ENCODE measurements at places on chromosomes 2 and 18.

DNA sequence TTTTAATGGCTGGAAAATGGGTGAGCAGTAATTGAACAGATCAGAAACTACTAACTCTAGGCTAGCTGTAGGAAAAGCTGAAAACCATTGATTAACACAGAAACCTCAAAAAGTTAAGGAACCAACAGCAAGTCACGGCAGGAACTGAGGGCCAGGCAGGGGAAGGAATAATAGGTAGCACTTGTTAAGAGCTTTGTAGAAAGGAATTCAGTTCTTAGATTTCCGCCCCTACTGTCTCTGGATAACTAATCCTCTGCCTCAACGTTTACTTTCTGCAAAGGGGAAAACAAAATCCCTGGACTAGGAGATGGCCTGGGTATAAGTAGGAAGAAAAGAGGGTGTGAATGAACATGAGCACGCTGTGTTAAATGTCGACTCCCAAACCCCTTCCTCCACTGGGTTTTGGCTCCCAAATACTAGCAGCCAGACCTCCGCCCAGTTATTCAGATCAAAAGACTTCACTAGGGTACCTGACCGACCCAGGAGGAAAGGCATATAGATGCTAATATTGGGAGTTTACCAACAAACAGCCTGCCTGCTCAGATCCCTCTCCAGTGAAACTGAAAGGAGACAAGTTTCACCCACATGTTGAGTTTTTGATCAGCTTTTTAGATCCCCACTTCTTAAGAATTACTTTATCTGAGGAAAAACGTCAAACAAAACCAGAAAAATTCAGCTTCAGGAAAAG lies 12.4 kb downstream of the SMAD2 start:
- no peak for DNase-seq

DNA sequence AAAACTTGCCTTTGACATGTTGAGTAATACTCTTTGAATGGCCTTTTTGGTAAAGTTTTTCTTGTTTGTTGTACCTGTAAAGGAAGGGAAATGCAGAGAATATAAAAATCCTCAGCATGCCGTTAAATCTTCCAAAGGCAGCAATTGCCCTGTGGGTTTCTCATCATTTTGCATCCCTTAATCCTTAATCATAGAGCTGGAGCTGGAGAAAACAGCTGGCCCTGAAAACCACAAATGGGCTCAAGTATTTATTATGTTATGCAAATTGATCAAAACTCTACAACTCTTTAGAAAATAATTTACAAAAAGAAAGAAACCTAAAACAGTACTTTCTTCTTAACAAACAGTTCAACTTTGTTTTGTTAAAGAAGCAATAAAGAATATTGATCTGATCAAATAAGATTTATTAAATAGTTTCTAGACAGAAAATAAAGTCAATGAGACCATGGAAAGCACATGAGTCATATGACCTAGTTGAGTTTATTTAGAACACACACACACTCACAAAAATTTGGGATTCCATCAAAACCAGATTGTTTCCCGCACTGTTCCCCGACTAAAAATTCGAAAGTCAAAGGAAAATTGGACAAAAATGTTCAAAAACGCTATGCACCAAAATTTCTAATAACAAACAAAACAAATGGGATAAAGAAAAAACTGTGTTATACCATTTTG lies 309.0 kb downstream of the GULP1 start:
- DNase-seq: no peak

- no peak for DNase-seq
Measured at GRCh38 chr2:68719912-68720311, 14.7 kb upstream of the ARHGAP25 start.

DNA sequence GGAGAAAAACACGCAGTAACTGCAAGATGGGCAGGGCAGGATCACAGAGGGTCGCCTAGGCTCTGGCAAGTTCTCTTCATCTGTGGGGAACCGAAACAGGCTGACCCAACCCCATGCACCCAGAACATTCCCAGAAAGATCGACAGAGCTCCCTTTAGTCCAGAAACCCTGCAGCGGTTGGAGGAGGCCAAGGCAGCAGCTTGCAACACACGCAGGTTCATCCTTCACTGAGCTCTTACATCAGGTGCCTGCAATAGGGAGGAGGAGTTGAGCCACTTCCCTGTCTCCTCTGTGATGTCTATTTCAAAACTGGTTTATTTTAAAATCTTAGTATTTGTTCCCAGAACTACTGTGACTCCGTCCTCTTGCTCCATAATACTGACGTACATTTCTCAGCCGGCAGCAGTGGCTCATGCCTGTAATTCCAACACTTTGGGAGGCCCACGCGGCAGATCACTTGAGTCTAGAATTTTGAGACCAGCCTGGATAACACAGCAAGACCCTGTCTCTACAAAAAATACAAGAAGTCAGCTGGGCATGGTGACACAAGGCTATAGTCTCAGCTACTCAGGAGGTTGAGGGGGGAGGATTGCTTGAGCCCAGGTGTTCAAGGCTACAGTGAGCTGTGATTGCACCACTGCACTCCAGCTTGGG lies 11.5 kb upstream of the SLC11A1 start:
- no peak for DNase-seq

- no peak for DNase-seq
Measured at GRCh38 chr2:39715095-39715494, 49.4 kb downstream of the TMEM178A start.

DNA sequence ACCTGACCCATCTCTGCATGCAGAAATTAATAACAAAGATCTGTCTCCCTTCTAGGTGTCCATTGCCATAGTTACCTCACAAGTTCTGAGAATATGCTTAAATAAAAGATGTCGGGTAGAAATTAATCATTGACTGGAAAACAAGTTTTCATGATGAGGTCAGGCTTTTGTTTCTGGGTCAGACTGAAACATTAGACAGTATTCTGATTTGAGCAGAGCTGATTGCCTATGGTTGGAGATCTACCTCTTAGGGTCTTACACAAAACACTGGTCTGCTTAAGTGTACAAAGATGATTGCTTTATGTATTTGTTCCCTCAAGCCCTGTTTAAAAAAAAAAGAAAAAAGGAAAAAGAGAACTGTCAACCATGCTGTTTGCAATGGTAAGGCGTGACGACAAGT lies 956.4 kb downstream of the CPS1 start:
- no peak for DNase-seq

GRCh38 chr2:85787282-85787980 lies 33.6 kb downstream of the ATOH8 start:
- no peak for DNase-seq

DNA sequence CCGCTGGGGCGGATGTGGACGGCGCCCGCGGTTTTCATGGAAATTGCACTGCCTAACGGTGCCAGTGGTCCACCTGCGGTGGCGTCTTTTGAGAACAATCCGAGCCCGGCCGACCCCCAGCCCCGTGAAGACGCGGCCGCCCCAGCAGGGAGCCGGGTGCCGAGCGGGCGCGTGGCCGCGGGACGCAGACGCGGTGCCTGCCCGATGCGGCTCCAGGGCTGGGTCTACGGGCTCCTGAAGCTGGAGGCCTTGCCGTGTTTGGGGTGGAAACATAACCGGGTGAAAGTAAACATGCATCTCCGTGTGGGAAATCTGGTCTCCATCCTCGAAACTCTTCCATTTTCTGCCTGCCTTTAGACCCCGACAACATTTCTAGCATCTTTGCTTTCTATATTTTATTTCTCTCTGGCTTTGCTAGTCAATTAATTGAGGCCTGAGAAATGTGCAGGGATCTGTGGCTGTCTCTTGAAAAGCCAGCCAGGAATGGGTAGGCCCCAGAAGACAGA lies 572 bp downstream of the INPP4A start:
- DNase-seq: no peak

DNA sequence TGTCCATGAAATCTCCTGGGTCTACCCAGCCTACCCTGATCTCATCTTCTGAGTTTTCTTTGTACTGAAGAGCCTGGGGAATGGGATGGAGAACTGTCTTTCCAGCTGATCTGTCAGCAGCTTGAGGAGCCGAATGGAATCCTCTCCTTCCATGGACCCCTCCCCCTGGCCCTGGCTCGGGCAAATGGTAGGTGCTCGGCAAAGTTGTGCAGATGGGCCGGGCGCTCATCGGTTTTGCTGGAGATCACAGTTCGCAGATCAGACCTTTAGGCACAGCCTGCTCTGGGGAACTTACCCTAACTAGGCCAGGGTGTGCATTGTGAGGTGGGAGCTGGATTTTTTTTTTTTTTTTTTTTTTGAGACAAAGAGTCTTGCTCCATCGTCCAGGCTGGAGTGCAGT lies 40.4 kb downstream of the LCT start:
- DNase-seq: no peak

- no peak for DNase-seq
Measured at GRCh38 chr2:105125920-105126319, 88.1 kb downstream of the MRPS9 start.

- DNase-seq: no peak
Measured at GRCh38 chr2:153455861-153456260, 22.7 kb downstream of the RPRM start.

GRCh38 chr2:134918526-134919340 lies at the start of gene CCNT2:
Gene CCNT2, plus strand, starts transcription at chr2:134918822. Its CDS starts 33 bp downstream, at chr2:134918855.
- peak; percentile 99 for DNase-seq

DNA sequence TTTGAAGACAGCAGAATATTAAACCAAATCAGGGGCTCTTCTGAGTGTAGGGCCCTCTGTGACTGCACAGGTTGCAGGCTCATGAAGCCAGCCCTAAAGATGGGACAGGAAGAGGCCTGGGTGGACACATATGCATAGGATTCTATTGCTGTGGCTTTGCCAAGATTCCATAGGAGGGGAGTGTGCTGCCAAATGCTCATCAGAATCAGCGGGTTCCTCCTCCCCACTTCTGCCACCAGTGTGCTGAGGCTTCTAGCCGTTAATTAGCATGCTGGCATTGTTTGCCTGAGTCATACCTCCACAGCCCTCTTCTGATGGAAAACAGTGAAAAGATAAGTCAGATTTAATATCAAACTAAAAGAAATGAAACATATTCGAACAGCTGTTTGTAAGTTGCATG lies 103.9 kb upstream of the TMEFF2 start:
- peak; percentile 42 for DNase-seq

- no peak for DNase-seq
Measured at GRCh38 chr2:128272601-128273468, 45.8 kb downstream of the HS6ST1 start.

DNA sequence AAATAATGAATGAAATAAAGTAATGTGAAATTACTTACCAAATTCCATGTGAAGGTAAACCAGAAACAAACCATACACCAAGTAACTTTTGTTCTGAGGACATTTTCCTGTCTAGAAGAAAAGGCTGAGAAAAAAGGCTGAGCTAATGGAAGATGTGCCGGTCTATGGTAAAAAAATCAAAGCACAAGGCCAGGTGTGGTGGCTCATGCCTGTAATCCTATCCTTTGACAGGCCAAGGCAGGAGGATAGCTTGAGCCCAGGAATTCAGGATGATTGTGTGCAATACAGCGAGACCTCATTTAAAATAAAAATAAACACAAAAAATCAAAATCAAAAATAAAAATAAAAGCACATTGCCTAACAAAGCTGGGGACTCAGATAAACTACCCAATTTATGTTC lies 6.7 kb downstream of the ORC4 start:
- DNase-seq: no peak

DNA sequence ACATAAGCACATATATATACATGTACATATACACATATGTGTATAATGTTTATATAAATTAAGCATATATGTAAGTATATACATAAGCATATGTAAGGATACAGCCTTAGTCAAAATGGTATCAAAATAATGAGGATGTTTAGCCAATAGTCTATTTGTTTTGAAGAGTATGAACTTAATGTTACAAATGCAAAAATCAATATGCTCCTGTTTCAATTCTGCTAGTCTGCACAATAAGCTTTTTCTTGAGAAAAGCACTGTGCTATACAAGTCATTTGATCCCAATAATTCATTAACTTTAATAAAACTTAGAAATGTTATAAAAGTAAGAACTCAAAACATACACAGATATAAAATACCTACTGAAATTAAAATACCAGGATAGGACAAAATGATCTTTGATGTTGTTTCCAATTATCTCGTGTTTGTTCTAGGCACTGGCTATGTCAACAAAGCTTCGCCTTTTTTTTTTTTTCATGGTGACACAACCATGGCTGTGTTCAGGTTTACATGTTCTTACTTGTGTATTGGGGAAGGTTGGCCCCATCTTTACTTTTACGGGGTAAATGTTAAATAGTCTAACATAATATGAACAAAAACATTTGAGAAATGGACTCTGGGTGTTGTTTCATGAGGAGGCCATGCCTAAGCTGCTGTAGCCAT lies 271.1 kb upstream of the CDH19 start:
- DNase-seq: no peak

DNA sequence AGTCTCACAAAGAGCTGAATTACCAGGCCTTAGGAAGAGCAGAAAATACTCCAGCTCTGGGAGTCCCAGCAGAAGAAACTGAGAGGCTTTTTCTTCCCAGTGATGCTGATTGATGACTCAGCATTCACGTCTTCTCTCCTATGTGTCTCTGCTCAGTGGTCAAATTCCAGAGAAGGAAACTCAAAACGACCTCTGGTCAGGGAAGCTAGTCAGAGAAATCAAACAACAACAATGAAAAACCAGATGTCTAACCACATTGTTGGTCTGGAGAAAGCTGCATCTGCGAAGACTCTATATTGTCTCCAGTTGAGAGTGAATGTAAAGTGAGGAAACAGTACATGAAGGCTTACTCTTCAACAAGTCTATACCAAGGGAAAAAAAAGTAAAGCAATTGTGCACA lies 28.6 kb upstream of the CERS6 start:
- DNase-seq: no peak

GRCh38 chr2:147636886-147637285 lies 207.9 kb upstream of the ACVR2A start:
- no peak for DNase-seq

DNA sequence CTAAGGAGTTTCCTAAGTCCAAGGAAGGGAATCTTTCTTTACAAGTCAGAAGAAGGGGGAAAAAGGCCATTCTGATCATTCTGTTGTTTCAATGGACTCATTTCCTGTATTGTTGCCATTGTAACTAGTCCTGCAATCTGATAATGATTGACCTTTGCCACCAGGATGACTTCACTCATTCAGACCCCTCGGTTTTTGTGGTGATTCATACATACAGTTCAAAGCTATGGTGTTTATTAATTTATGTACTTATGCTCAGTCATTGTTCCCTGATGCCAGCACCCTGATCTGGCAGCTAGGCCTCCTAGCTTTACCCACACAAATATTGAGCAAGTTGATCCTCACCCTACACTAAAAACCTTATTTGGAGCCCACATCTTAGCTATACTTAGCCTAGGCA lies 57.6 kb upstream of the ZNF519 start:
- no peak for DNase-seq

GRCh38 chr2:194096402-194096801 lies 1560.6 kb upstream of the SLC39A10 start:
- DNase-seq: no peak

DNA sequence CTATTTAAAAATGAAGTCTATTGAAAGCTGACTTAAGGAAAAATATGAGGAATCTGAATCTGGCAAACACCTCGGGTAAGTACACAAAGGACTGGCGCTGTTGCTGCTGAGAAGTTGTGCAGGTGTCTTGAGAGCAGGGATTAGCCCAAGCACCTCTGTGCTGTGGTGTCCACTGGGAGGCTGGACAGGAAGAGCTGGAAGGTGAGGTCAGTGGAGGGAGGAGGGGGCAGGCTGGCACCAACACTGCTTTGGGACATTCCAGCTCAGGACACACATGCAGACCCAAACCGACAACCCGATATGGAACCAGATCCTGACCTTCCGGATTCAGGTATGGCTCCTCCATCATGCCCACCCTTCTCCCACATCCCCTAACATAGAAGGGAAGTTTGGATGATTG lies 20.6 kb downstream of the FER1L5 start:
- no peak for DNase-seq

Data from NCI-H446 treated with DMSO at 0.1 percent for 48 hours (cell line).